Small intestine (tissue), 16 donors: ENCODE measurements at places on chromosomes 5 and 9.

GRCh38 chr5:127088251-127088650, 14.9 kb upstream of the C5orf63 start:
- peak; percentile 82 for DNase-seq

DNA sequence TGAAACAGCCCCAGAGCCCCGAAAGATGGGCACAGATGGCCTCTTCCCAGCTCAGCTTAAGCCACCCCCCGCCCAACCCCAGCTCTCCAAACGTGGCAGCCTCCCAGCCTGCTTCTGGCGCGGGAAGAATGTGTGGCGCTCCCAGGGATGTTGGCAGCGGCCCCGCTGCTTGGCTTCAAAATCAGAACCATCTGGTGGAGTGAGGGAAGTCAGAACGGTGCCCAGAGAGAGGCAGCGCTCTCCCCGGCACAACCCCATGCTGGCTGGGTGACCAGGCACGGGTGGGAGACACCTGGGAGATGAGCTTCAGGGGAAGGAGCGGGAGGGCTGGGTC, 72.7 kb upstream of the ORM1 start:
- no peak for DNase-seq

DNA sequence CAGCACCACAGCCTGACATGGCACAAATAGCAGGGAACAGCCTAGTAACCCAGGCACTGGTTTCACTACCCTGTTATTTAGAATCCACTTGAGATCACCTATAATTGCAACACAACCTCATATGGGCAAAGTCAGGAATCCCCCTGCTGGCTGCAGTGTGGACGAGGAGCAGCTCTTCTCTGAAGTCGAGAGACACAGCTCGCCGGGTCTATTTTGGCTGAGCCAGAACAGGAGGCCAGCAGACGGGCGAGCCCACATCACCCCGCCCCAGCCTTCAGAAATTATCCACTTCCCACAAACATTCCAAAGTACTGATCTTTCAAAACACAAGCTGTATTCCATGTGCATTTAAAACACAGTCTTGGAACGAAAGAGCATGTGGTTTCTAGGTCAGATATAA, 179.0 kb downstream of the ROR2 start:
- no peak for DNase-seq

DNA sequence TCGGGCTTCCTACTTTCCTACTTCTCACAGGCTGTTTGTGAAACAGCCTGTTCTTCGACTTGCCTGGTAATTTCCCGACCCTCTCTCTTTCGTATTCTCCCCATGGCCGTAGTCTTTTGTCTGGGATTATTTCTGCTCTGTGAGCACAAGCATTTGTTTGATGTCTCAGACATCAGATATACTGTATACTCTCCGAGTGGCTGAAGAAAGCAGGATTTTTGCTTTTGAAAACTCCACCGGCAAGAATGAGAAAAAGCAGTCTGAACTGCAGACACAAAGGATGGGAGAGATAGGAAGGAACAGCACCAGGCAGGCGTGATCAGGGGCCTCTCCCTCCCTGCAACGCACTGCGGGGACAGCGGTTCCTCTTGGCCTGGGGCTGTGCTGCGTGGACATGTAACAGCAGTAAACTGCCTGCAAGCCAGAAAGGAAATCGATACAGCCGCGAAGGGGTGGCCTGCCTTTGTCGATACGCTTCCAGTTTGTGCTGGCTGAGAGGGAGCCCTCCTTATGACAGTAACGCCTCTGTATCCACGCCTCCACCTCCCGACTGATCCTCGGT, 313.9 kb upstream of the TLE4 start:
- DNase-seq = no peak

DNA sequence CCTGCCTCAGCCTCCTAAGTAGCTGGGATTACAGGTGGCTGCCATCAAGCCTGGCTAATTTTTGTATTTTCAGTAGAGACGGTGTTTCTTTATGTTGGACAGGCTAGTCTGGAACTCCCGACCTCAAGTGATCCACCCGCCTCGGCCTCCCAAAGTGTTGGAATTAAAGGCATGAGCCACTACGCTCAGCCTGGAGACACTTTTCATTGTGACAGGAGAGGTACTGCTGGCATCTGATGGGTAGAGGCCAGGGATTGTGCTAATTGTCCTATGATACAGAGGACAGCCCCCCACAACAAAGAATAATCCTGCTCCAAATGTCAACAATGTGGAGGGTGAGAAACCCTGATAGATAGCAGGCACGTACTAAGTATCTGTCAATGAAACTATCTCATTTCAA, 91.3 kb upstream of the SLC25A48 start:
- DNase-seq = no peak

DNA sequence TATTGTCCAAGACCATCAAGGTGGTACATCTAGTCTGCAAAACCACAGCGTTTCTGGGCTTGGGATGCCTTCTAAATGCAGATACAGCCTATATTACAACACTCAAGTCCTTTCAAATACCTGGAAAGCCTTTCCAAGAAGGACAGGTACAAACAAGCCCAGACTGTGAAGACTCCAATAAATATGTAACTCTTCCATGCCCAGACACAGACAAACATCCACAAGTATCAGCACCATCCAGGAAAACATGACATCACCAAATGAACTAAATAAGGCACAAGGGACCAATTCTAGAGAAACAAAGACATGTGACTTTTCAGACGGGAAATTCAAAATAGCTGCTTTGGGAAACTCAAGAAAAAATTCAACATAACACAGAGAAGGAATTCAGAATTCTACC, 152.7 kb upstream of the POC5 start:
- no peak for DNase-seq
